Spinal cord (tissue), 10 donors: ENCODE measurements at places on chromosomes 7 and 10. TPM values are rescaled to one million over a fixed set of nuclear protein-coding genes. Genes with fewer than 3 reads are reported as not detected.

DNA sequence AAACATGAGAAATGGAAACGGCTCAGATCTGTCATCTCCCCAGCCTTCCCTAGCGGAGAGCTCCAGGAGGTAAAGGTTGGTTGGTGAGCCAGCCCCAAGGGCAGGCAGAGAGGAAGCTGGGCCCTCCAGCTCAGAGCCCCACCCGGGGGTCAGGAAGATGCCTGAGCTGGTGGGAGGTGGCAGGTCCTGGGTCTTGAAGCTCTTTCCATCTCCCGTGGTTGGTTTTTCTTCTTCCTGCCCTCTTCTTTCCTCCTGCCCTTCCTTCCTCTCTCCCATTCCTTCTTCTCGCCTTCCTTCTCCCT lies 384.2 kb upstream of the FOXK1 start:
- DNase-seq: no peak
- no peak overlapping the region for H3K27ac ChIP-seq
- H3K4me1 ChIP-seq: no peaks in the 10 kb centered on the region
- no peak overlapping the region for H3K4me3 ChIP-seq
- no peaks in the 10 kb centered on the region for H3K27me3 ChIP-seq

DNA sequence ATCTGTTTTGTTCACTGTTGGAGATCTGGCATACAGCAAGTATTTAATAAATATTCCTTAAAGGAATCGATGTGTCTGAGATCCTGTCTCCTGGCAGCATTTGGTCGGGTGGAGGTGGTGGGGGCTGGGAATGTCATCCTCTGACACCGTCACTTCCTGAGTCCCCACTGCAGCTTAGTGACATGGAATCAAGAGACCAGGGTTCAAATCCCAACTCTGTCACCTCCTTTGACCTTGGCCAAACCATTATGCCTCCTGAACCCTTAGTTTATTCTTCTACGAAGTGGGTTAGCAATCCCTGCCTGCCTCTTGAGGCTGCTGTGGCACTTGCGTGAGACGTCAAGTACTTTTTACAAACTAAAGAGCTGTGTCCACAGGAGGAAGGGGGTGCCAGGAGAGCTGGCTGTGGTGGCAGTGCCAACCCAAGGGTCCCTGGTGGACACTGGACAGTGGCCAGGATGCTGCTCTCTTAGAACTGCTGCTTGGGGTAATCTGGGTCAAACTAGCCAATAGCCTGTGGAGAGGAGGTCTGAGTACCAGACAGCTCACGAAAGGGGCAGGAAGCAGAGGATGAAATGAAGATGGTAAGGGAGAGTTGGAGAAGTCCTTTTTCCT lies 8.0 kb upstream of the ZMIZ1 start:
- H3K4me3 ChIP-seq: no peak overlapping the region
- H3K27me3 ChIP-seq: no peaks in the 10 kb centered on the region
- peaks cover 47% of the 10 kb centered on the region for H3K4me1 ChIP-seq
- no peak for DNase-seq
- no peaks in the 10 kb centered on the region for H3K36me3 ChIP-seq
- peak overlapping the region; percentile 22 for H3K27ac ChIP-seq

DNA sequence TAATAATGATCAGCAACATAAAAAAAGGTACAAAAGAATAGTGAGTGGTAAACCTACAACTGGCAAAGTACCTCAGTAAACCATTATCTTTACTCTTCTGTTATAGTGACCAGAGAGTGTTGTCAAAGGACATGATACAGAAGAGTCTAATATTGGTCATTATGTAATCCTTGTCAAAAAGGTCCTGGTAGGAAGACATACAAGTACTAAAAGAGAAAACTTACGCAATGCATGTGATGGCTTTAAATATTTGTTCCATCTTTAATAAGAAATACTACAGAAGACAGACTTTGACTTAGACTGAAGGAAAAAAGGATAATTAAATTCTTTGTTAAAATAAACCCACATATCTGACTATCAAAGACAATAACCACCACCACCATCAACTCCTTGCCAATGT lies 6.5 kb downstream of the DOCK4 start:
- H3K27me3 ChIP-seq: no peaks in the 10 kb centered on the region
- H3K4me3 ChIP-seq: no peak overlapping the region
- no peaks in the 10 kb centered on the region for H3K36me3 ChIP-seq
- no peak for DNase-seq

DNA sequence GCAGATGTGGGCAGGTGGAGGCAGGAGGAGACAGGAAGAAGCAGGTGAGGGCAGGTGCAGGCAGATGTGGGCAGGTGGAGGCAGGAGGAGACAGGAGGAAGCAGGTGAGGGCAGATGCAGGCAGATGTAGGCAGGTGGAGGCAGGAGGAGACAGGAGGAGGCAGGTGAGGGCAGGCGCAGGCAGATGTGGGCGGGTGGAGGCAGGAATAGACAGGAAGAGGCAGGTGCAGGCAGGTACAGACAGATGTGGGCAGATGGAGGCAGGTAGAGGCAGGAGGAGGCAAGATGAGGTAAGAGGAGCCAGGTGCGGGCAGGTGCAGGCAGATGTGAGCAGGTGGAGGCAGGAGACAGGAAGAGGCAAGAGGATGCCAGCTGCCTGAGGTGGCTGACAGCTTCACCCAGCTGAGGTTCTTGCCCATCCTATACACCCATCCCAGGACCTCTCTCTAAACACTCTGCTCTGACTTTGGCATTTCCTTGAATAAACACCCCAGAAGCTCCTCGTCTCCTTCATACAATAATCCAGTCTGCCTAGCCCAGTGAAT lies 33.0 kb downstream of the PTPRE start:
- peaks cover 40% of the 10 kb centered on the region for H3K4me1 ChIP-seq
- peaks cover 8% of the 10 kb centered on the region for H3K36me3 ChIP-seq
- no peak overlapping the region for H3K27ac ChIP-seq

GRCh38 chr10:101901340-101901739 lies 57.7 kb upstream of the KCNIP2 start:
- H3K27ac ChIP-seq: no peak overlapping the region
- no peaks in the 10 kb centered on the region for H3K27me3 ChIP-seq
- no peaks in the 10 kb centered on the region for H3K36me3 ChIP-seq
- H3K4me3 ChIP-seq: no peak overlapping the region

DNA sequence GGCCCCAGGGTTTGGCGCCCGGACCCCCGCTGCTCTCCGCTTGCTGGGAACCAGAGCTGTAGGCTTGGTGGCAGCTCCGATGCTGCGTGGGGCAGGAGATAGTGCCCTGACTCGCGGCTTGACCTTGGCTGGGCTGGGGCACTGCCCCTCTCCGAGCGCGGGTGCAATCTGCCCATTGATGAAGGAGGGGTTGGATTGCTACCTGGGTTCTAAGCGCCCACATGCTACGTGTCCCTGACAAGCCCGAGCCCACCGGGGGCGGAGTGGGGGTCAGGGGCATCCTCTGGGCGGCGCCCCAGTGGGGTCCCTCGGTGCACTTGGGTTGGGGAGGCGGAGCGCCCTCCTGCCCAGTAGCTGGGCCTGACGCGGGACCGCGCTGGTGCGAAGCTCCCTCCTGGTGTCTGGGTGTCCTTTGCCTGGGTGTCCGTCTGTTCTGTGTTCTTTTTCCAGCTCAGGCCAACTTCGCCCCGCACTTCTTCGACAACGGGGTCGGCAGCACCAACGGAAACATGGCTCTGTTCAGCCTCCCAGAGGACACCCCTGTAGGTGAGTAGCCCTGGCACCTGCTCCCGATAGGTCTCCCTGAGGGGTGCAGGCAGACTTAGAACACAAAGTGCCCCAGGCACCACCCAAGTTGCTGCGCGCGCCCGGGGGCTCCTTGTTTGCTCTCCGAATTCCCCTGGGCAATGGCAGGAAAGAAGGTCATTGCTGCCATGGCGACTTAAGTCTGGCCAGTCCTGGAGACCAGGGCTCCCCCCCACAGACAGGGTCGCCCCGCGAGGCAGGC lies 900 bp downstream of the CDHR1 start:
- no peak overlapping the region for H3K27ac ChIP-seq
- H3K4me3 ChIP-seq: peak overlapping the region; percentile 21
- no peak for DNase-seq
- peaks cover 2% of the 10 kb centered on the region for H3K36me3 ChIP-seq
- peaks cover 37% of the 10 kb centered on the region for H3K4me1 ChIP-seq

Gene GNAT3
- not detected for total RNA-seq

Gene CPXM2
- 29.3 TPM for total RNA-seq

Gene APBB1IP
- total RNA-seq: 3.7 TPM

Gene SHTN1
- total RNA-seq: 33.0 TPM

Gene TECTB
- 0.30 TPM for total RNA-seq
